ENCODE measurements at places on chromosomes 12 and 14.

DNA sequence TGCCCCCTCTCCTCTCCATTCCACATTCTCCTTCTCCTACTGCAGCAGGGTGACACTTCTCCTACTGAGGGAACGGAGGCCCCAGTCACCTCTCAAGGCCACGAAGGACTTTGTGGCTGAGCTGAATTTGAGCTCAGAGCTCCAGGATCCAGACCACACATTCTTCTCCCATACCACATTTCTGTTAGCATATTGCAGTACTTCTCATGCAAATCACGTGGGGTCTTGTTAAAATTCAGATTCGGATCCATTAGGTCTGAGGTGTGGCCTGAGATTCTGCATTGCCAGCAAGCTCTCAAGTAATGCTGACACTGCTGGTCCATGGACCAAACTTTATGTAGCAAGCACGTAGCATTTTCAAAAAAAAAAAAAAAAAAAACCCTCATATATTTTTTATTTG lies 9.6 kb upstream of the IFI27L2 start:
- DNase-seq = no peak

DNA sequence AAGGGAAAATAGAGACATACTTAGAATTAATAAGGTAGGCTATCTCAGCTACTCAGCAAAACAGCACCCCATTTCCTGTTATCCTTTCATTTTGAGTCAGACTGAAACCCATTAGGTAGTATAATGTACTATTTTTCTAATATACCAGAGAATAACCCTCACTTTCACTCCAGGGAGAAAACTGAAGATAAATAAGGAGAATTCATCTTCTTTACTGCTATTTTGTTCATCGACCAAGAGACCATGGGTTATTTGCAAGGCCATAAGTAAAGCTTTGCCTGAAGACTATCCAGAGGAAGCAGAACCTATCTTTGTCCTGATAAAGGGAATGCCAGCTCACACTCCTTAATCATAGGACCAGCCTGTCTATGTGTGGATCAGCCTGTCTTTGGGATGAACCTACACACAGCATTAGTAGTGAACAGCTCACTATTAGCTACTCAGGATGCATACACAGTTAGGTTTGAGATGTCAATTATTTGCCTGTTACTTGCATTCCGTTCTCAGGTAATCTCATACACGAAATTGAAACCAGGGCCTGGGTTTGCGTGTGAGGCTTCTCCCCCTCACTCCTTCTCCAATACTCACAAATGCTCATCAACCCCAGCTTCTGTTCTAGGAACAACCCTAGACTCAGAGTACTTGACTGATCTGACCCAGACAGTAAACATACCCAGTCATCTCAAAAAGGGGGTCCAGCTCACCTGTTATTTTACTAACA lies 124.4 kb downstream of the DAD1 start:
- DNase-seq = no peak

GRCh38 chr14:75339059-75339458 lies 60.4 kb downstream of the FOS start:
- no peak for DNase-seq

DNA sequence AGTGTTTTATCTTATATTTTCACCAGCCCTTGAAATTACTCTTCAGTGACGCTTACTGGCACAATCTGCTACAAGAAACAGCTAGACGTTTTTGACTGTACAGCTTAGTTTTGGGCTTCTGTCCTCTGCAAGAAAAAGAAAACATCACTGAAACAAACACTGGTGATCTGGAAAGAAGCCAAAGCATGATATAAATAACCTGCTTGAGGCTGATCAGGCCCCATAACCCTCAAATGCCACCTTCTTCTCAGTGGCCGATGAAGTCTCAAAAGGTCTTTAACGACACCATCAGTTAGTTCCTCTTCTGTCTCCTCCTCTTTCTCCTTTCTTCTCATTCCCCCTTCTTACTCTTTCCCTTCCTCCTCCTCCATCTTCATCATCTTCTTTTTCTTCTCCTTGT lies 942.3 kb upstream of the TMEM132C start:
- no peak for DNase-seq

DNA sequence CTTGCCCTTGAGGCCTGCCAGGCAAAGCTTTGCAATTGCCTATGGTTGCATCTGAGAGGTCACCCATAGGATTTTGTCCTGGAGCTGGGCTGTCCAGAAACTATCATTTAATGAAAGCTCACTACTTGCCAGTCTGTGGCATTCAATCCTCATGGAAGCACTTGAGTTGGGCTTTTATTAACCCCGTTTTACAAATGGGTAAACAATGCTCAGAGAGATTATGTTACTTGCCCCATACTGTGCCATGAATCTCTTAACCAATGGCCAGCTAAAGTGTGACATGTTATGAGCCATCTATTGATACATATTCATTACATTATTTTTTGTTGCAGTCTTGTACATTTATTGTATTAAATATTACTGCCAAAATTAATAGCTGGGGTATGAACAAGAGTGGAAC lies 35.9 kb downstream of the PDZRN4 start:
- no peak for DNase-seq

DNA sequence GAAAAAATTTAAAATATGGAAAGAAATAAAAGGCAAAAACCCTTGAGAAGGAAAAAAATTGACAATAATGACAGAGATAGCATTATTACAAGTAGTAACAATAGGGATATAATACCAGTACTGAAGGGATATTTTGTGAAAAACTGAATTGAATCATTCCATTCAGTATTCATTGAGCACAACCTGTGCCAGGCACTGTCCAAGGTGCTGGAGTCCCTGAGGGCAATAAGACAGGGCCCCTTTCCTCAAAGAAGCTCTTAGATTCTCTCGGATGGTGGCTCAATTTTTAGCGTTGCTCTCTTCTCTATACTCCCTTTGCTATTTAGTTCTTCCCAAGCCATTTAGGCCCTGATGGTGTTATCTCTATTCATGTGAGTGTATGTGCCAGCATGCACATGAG lies 34.3 kb upstream of the GAS2L3 start:
- no peak for DNase-seq

DNA sequence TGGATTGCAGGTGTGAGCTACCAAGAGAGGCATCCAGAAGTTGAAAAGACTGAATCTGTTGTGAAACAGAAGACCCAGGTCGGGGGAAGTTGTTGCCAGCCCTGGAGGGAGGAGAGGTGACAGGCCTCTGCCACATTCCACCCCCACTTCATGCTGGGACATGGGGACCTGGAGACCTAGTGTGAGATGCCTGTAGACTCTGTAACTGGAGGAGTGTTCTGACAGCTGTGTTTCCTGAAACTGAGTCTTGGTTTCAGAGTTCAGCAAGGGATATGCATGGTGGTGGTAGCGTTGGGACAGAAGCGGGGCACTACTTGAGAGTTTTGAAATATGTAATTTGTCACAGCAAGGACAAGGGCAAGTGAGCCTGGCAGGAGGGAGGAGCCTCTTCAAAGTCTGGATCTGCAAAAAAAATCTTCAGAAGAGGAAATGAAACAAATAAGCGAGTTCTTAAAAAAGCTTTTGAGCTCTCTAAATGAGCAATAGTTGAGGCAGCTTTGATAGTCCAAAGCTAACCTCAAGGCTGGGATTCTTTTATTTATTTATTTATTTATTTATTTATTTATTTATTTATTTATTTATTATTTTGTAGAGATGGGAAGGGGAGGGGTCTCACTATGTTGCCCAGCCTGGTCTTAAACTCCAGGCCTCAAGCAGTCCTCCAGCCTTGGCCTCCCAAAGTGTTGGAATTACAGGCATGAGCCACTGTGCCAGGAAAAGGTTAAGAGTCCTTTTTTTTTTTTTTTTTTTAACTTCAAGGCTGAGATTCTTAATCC lies 58.9 kb upstream of the EEA1 start:
- no peak for DNase-seq

- no peak for DNase-seq
Observed at GRCh38 chr12:52267266-52267665, 7.2 kb upstream of the KRT86 start.

- no peak for DNase-seq
Observed at GRCh38 chr14:72925171-72925759, 999 bp upstream of the DCAF4 start.

- DNase-seq = no peak
Observed at GRCh38 chr12:48787791-48788523, 932 bp downstream of the ADCY6 start.

DNA sequence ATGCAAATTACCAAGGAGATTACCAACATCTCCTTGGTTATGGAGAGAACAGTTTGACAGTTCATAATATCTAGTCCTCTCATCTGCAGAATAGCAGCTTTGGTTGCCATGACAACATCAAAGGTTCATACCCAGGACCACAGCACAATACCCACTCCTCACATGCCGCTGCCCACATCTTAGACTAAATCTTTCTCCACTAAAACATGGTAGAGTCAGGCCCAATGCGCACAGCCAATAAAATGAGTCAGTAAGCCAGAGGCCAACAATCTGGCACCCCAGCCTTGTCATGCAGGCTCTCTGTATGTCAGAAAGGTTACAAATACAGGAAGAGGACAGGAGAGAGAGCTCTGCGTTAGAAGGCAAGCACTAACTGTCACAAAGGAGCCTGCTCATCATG lies 70.6 kb downstream of the KCNK10 start:
- DNase-seq = no peak

DNA sequence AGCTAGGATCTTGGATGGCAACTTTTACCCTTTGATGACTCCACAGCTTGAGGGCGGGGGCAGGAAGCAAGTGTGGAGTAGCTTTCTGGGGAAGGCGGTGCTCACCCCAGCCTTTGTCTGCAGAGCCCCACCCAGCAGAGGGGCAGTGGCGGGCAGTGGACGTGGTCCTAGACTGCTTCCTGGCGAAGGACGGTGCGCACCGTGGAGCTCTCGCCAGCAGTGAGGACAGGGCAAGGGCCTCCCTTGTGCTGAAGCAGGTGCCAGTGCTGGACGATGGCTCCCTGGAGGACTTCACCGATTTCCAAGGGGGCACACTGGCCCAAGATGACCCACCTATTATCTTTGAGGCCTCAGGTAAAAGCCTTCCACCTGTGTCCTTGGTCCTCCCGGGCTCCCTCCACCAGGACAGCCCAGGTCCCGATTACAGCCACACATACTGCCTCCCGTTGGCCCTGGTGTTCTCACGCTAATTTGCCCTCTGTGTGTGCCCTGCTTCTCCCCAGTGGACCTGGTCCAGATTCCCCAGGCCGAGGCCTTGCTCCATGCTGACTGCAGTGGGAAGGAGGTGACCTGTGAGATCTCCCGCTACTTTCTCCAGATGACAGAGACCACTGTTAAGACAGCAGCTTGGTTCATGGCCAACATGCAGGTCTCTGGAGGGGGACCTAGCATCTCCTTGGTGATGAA lies 1.2 kb downstream of the TAPBPL start:
- no peak for DNase-seq

DNA sequence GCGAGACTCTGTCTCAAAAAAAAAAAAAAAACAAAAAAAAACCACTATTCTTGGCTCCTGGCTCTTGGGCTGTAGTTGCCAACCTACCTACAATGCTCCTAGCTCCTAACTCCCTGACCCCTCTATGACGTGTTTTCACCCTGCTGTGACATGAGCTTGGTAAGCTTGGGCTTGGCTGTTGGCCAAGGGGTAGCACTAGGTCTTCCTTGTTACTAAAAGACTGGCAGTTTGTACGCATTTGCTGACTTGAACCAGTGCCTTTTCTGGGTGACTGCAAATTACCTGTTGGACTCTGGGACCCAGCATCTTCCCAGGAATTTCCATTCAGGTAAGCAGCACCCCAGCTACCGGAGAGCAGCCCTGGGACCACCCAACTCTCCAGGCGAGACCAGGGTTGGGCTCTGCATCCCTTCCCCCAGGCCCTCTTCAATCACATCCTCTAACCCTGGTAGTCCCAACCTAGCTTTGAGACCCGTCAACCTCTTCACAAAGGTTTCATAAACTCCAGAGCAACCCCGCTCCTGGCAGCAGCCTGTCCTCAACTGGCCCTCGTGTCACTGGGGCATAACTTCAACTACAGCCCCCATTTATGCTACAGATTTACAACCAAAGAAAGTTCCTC lies 8.3 kb downstream of the CDK2AP1 start:
- DNase-seq = no peak

DNA sequence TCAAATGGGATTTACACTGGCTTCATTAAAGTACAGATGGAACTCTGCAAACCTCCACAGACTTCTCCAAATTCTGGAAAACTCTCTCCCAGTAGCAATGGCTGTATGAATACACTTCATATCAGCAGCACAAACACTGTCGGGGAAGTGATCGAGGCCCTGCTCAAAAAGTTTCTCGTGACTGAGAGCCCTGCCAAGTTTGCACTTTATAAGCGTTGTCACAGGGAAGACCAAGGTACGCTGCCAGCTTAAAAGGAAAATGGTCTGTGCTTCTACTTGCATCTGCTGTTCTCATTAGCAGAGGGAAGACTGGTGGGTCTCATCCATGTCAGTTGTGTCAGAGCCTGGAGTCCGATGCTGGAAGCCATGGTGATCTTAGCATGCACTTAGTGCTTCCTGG lies 71.0 kb downstream of the GNS start:
- DNase-seq = no peak

DNA sequence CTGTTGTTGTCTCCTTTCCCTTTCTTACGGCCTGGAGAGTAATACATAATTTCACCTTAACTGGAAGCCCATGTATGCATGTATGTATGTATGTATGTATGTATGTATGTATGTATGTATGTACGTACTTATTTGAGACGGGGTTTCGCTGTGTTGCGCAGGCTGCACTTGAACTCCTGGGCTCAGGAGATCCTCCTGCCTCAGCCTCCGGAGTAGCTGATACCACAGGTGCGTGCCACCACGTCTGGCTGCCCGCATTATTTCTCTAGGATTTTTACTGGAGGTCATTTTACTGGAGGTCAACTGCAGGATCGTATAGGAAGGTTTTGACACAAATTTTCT lies 644 bp upstream of the OS9 start:
- no peak for DNase-seq

DNA sequence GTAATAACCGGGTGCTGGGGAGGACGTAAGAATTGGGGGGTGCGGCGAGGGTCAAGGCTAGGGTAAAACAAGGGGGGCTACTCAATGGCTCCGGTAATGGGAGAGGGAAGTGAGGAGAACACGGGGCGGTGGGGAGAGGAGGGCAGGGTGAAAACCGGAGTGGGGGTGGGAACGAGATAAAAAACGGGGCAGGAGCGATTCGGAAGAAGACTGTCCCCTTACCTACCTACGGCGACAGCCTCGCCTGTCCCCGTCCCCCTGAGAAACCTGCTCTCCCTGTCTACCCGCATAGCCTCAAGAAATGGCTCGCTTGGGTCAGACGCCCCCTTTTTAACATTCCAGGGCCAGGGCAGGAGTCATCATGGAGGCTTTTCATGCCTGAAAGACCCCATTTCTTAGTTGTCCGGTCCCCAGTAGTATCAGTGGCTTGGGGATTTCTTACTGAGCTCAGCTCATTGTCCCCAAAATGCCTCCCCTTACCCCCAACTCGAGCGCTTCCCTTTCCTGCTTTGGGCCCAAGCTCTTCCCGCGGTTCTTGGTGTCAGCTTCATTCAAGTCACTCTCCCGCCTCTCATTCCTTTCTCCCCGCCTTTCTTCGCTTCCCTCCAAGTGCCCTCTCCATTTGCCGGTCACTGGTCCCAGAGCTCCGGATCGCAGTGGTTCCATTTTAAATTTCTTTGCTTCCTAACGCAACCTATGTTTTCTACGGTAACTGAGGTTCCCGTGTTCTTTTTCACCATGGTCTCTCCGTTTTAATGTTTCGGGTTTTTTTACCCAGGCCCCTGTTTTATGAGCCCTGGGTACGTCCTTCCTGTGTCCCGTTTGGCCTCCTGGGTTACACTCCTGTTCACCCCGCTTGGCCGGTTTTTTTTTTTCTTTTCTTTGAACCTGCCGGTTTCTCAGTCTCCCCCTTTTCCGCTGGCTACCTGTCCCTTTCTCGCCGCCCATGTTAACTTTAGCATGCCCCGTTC lies 1.2 kb upstream of the WSB2 start:
- no peak for DNase-seq

GRCh38 chr12:38056701-38057689 lies 259.6 kb upstream of the ALG10B start:
- DNase-seq = no peak

Measured in activated CD8-positive, alpha-beta memory T cell treated with anti-CD3 and anti-CD28 coated beads for 48 hours (primary cell).